G401 (cell line): ENCODE measurements at places on chromosomes 7 and 10. TPM values are rescaled to one million over a fixed set of nuclear protein-coding genes. Genes with fewer than 3 reads are reported as not detected.

The PON1 gene
- total RNA-seq: not detected in 2 replicates

The KCNMA1 gene
- 0.81 and 3.9 TPM in 2 replicates for total RNA-seq

The EN2 gene
- total RNA-seq: not detected in 2 replicates

The SPDYE11 gene
- total RNA-seq: not detected in 2 replicates

The OR9A4 gene
- total RNA-seq: not detected in 2 replicates

The ZNF22 gene
- 10.0 and 13.9 TPM in 2 replicates for total RNA-seq

The FAM237B gene
- not detected in 2 replicates for total RNA-seq

The PGAM2 gene
- 2.8 and 2.9 TPM in 2 replicates for total RNA-seq

The CABCOCO1 gene
- total RNA-seq: 0.58 TPM in 1 of 2 replicates, not detected in the other

The TMEM26 gene
- total RNA-seq: 7.7 and 9.2 TPM in 2 replicates

The NYAP1 gene
- total RNA-seq: 17.3 and 23.0 TPM in 2 replicates

The OGA gene
- total RNA-seq: 56.1 and 67.4 TPM in 2 replicates

The UTF1 gene
- total RNA-seq: not detected in 2 replicates

The TEX36 gene
- total RNA-seq: not detected in 2 replicates

The FAM13C gene
- not detected in 2 replicates for total RNA-seq

The NUPR2 gene
- not detected in 2 replicates for total RNA-seq

The C7orf33 gene
- not detected in 2 replicates for total RNA-seq

The UMAD1 gene
- total RNA-seq: 29.3 and 42.3 TPM in 2 replicates

The SH3PXD2A gene
- 11.0 and 19.1 TPM in 2 replicates for total RNA-seq

The DNAH11 gene
- 0.43 and 3.4 TPM in 2 replicates for total RNA-seq

The TBRG4 gene
- total RNA-seq: 133 and 136 TPM in 2 replicates

The ELAPOR2 gene
- 28.7 and 50.1 TPM in 2 replicates for total RNA-seq
